ENCODE measurements at places on chromosomes 6 and 20.

DNA sequence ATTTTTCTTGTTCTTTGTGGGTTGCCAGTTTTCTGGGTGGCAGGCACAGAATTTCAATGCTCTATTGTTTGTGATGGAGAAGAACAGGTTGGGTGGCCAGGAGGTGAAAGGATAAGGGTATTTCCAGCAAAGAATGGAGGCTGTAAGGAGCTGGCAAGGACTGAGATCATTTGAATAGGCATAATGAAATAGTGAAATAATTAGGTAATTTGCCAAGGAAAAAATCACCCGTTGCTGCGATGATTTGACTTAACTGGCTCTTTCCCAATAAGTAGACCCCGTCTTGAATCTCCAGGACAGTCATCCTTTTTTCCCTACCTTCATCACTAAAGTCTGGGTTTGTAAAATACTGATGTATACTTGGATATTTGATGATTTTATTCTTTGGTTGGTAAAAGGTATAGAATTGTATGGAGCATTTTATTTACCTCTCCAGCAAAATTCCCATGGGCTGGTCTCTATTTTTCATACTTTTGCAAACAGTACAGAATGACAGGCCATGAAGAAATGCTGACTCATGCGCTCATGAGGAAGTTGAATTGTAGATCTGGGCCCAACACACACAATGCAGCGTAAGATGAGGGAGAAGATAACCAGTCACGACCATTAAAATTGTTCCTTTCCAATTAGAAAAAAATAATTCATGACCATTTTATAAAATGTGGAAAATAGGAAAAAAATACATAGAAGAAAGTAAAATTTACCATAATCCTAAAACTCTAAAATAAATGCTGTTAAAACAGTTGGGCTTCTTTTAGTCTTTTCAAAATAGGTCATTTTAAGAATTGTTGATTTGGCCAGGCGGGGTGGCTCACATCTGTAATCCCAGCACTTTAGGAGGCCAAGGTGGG, 2.4 kb upstream of the GCNT2 start:
- peak; percentile 21 for DNase-seq

- DNase-seq: no peak
Measured at GRCh38 chr6:158722176-158722729, 72.4 kb downstream of the SYTL3 start.

GRCh38 chr6:148969603-148970061, 222.8 kb downstream of the UST start:
- no peak for DNase-seq

DNA sequence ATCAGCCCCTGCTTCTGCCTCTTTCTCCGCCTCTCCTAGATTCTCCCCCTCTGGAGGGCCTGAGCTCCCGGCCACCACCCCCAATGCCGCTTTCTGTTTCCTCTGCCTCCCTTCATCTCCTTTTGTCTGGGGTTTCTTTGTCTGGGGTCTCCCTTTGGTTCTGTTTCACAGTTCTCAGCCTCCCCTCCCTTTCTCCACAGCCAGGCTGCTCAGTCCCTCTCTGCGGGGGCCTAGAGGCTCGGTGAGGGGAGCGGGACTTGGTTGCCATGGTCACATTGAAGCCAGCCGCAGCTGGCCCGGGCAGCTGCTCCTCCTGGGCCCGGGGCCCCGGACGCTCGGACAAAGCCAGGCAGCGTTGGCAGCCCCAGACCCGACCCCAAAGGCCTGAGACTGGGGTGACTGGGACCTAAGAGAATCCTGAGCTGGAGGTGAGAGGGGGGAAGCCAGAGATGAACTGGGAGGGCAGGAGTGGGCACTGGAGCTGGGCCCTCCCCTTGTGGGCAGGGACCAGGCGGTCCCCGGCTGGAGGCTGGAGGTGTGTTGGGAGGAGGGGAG, 3.5 kb upstream of the DDR1 start:
- no peak for DNase-seq

DNA sequence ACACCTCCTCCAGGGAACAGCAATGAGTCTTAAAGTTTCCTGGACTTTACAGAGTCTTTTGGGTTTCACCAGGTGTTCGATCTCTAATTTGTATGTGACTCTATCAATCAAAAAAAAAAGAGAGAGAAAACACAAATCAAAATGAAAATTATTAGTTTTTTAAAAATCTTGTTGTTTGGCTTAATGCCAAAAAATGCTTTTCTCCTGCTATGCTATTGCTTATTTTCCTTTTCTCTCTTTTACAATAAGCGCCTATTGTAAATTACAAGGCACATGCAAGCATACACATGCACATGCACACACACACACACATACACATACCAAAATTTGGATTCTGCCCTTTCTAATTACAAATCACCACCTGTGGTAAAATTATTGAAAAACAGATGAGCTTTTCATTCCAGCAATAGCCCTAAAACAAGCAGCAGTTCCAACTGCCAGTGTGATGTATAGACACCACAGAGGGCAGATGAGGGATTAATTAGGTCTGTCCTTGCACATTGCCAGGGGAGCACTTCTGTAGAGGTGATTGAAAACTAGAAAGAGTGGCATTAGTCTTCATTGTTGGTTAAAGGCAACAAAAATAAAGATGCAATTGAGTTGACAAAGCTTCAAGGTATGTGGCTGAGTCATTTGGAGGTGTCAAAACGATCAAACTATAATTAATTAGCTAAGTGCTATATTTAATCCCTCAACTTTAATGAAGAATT, 631.7 kb downstream of the TFAP2B start:
- DNase-seq: no peak

- DNase-seq: no peak
Measured at GRCh38 chr20:42159808-42160207, 541.6 kb upstream of the CHD6 start.

DNA sequence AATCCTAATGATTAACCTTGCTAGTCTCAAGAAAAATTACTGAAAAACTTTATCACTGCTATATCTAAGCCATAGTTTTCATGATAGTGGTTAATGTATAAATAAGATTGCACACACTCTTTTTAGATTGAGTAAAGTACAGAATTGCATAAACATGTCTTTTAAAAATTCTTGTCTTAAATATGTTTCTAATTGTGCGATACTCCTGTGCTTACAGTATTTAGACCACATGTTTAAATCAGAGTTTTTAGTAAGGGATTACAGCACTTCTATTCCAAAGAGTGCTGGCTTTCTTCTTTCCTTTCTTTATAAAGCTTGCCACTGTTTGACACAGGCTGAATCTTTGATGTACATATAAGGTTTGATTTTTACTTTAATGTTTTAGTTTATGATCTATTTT, 36.8 kb upstream of the RGS17 start:
- DNase-seq: peak; percentile 0

DNA sequence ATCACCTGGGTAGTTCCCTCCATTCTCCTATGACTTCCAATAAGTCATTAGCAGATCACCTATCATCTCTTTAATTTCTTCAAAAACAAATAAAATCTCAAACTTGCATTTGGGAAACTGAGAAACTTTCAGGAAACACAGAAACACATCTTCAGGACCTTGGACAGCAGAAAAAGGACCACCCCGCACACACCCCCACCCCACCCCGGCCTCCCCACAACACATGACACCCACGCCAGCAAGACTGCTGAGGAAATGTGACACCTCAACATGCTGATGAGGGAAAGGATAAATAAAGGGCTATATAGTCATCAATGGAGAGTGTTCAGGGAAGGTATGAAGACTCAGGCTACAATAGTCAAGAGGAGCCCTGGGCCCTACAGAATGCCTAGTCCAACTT, 15.6 kb upstream of the TRIM39 start:
- DNase-seq: no peak

- DNase-seq: peak; percentile 12
Measured at GRCh38 chr20:38685853-38686473, 38.3 kb upstream of the SLC32A1 start.

- peak; percentile 52 for DNase-seq
Measured at GRCh38 chr20:5741089-5741488, 9.1 kb upstream of the SHLD1 start.

GRCh38 chr20:47782076-47782475, 3.2 kb downstream of the SULF2 start:
- DNase-seq: no peak

- DNase-seq: peak; percentile 41
Measured at GRCh38 chr6:105170059-105170458, 9.8 kb downstream of the POPDC3 start.

DNA sequence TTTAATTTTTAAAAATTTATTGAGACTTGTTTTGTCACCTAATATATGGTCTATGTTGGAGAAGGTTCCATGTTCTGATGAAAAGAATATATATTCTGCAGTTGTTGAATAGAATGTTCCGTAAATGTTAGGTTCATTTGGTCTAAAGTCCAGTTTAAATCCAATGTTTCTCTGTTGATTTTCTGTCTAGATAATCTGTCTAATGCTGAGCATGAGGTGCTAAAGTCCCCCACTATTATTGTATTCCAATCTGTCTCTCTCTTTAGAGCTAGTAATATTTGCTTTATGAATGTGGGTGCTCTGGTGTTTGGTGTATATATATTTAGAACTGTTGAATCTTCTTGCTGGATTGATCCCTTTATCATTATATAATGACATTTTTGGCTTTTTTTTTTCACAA, 15.5 kb downstream of the TRIM15 start:
- no peak for DNase-seq

DNA sequence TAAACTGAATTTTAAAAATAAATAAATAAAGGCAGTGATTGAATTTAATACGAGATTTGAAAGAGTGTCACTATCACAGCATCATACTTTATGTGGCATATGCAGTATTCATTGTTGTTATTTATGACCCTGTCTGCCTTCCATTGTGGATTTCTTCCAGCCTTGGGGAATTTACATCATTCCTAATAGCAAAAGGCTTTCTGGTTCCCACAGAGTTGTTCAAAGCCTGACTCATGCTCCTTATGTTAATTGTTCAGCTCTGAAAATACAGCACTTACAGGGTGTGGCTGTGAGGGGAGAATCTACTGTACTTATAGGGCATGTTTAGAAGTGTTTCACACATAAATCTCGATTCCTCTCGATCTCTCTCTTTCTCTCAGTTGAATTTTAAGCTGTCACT, 54.4 kb downstream of the JAG1 start:
- DNase-seq: peak; percentile 82

DNA sequence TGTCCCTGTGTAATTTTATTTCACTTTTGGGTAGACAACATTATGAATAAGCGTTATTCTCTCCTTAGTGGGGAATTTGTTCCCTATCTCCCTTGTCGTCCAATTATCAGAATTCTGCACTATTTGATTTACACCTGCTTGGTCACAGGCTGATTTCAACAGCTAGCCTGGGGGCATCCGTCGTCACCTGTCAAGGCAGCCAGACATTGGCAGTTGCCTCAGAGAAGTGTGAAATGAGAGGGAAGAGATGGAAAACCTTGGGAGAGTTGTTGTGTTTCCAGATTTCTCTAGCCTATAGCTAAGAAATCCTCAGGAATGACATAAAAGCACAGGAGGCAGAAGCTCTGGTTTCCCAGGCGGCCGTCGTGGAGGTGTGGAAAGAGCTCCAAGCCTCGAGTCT, 891 bp upstream of the GHRH start:
- no peak for DNase-seq

GRCh38 chr20:41200446-41201202, 63.3 kb downstream of the PLCG1 start:
- DNase-seq: no peak

GRCh38 chr20:40090236-40090635, 598.8 kb downstream of the MAFB start:
- no peak for DNase-seq
